Mucosa of descending colon (tissue), 3 donors: ENCODE measurements at places on chromosomes 3 and 15. TPM values are rescaled to one million over a fixed set of nuclear protein-coding genes. Genes with fewer than 3 reads are reported as not detected.

Gene TRIM42
- not detected for total RNA-seq

Gene CA12
- total RNA-seq, result 141 TPM

- DNase-seq, result no peak
Measured at GRCh38 chr3:12970684-12971083, 102.5 kb downstream of the IQSEC1 start.

DNA sequence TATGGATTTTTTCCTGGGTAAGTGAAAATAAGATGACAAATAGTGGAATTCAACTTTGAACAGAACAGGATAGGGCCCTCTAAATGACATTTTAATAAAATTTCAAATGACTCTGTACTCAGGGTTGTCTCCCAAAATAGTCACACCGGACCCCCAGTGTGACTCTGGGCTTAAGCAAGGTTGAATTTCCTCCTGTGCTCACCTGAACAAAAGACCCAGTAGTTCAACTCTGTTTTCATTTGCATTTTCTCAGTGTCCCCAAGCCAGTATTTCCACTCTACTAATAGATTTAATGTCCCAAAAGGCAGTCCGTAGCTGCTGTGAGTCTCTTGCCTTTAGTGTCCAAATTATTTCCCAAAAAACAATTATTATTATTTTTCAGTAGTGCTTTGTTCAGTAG lies 296.6 kb downstream of the PLOD2 start:
- DNase-seq, result no peak

GRCh38 chr15:90679959-90680358 lies 37.2 kb upstream of the BLM start:
- DNase-seq, result no peak
